Natural killer cell treated with Interleukin-12 subunit alpha and Interleukin-12 subunit beta and Interleukin-15 and Interleukin-18, amount 100 ng/mL, for 72 hours (primary cell): ENCODE measurements at places on chromosomes 11 and 22.
A peak's percentile ranks its signal among the peaks of the same experiment; 100 is the strongest.

- no peak for DNase-seq
- H3K4me1 ChIP-seq, result peaks cover 9% of the 10 kb centered on the region
- no peaks in the 10 kb centered on the region for H3K36me3 ChIP-seq
- H3K4me3 ChIP-seq, result no peak overlapping the region
- peaks cover 3% of the 10 kb centered on the region for H3K27me3 ChIP-seq
These were observed 15.2 kb downstream of the ROBO4 start for GRCh38 chr11:124882339-124883071.

DNA sequence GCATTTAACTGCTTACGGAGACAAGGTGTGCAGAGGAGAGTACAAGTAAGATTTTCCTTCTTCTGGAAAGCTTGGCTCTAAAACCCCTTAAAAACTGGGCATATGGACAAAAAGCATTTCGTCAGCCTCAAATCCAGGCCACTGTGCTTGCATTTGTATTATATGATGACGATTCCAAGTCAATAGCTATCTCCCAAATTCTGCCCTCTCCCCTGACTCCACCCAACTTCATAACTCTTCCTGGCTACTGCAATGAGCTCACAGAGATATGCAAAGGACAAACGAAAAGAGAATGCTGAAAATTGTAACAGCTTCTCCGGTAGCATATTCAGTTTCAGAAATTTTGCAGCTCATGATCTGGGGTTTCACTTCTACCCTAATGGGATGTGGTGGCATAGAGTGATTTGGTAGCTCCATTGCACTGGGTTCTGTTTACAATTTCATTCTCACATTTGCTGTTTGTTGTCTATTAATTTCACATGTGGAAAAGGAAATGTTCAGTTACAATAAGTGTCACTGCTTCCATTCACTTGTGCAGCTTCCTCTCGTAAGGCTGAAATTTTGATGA is 45.6 kb upstream of the CHRM4 start:
- H3K4me1 ChIP-seq, result peaks cover 5% of the 10 kb centered on the region
- H3K27me3 ChIP-seq, result no peaks in the 10 kb centered on the region
- H3K27ac ChIP-seq, result no peak overlapping the region
- no peak for DNase-seq

- H3K27ac ChIP-seq, result peak overlapping the region; percentile 90
- peaks cover 47% of the 10 kb centered on the region for H3K4me1 ChIP-seq
- DNase-seq, result no peak
- H3K27me3 ChIP-seq, result peaks cover 4% of the 10 kb centered on the region
These were observed 789 bp upstream of the NCF4 start for GRCh38 chr22:36860017-36860416.

- DNase-seq, result no peak
- H3K4me1 ChIP-seq, result no peaks in the 10 kb centered on the region
- no peak overlapping the region for H3K27ac ChIP-seq
- H3K4me3 ChIP-seq, result no peak overlapping the region
- H3K36me3 ChIP-seq, result no peaks in the 10 kb centered on the region
These were observed 41.1 kb downstream of the OTOG start for GRCh38 chr11:17588166-17588565.

- peaks cover 10% of the 10 kb centered on the region for H3K27me3 ChIP-seq
- H3K27ac ChIP-seq, result no peak overlapping the region
- DNase-seq, result no peak
- H3K36me3 ChIP-seq, result no peaks in the 10 kb centered on the region
- H3K4me3 ChIP-seq, result no peak overlapping the region
These were observed 9.8 kb downstream of the KCNC1 start for GRCh38 chr11:17744151-17744940.

DNA sequence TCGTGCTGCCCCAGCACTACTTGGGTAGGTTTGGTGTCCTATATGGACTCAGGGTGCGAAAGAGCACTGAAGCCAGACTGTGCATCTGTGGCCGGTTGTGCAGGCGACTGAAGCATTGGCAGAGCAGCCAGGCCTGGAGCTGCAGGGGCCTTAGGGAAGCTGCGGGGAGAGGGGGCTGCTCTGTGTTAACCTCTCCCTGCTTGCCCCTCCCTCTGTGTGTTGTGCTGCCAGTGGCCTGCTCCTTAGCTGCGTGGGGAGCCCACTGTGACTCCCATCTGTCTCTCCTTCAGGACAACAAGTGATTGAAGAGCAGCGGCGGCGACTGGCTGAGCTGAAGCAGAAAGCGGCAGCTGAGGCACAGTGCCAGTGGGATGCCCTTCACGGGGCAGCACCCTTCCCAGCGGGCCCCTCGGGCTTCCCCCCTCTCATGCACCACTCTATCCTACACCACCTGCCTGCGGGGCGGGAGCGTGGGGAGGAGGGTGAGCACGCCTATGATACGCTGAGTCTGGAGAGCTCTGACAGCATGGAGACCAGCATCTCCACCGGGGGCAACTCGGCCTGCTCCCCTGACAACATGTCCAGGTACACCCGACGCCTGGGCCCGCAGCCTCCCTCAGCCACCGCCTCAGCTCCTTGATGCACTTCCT is 34.3 kb downstream of the TREH start:
- no peak overlapping the region for H3K4me3 ChIP-seq
- no peak overlapping the region for H3K27ac ChIP-seq
- H3K27me3 ChIP-seq, result no peaks in the 10 kb centered on the region
- H3K4me1 ChIP-seq, result no peaks in the 10 kb centered on the region
- DNase-seq, result no peak

GRCh38 chr11:1824221-1825038 is 10.4 kb upstream of the SYT8 start:
- H3K27ac ChIP-seq, result no peak overlapping the region
- no peaks in the 10 kb centered on the region for H3K27me3 ChIP-seq
- peaks cover 12% of the 10 kb centered on the region for H3K4me1 ChIP-seq

GRCh38 chr11:128490092-128490491 is 97.3 kb downstream of the ETS1 start:
- H3K4me1 ChIP-seq, result peaks cover 91% of the 10 kb centered on the region
- peak overlapping the region; percentile 95 for H3K27ac ChIP-seq
- no peaks in the 10 kb centered on the region for H3K27me3 ChIP-seq
- H3K36me3 ChIP-seq, result peaks cover 74% of the 10 kb centered on the region
- peak overlapping the region; percentile 82 for H3K4me3 ChIP-seq

DNA sequence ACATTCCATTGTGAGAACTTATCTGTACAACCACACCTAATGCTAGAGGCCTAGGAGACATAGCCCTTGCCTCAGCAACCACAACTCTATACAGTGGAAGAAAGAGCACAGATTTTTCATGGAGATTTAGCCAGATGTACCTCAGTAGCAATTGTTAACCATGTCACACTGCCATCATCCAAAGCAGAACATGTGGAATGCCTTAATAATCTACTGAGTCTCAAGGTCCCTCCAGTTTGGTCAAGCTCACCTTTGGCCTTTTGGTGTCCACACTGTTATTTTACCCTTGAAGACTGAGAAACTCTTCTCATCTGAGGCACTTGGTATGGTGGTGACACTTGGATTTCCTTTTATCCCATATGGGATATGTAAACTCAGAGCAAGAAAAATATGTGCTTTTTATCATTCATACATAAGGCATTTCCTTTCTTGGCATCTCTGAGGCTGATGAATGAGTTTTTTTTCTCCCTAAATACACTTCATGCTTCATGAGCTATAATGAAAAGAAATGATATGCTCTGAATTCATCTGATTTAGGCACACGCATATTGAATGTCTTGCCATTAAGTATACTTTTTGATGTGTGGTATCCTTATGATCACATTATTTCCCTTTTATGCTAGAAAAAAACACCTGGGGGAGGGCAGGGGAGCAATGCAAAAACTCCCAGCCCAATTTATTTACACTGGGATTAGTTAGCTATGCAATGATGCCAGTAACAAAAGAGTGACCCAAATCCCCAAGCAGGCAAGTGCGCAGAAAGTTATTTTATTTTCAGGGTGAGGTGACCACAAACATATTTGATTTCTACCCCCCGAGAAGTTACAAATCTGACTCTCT is 63.3 kb upstream of the ME3 start:
- no peak overlapping the region for H3K27ac ChIP-seq
- peaks cover 5% of the 10 kb centered on the region for H3K4me1 ChIP-seq
- H3K36me3 ChIP-seq, result no peaks in the 10 kb centered on the region
- DNase-seq, result no peak
- no peaks in the 10 kb centered on the region for H3K27me3 ChIP-seq
- H3K4me3 ChIP-seq, result no peak overlapping the region

DNA sequence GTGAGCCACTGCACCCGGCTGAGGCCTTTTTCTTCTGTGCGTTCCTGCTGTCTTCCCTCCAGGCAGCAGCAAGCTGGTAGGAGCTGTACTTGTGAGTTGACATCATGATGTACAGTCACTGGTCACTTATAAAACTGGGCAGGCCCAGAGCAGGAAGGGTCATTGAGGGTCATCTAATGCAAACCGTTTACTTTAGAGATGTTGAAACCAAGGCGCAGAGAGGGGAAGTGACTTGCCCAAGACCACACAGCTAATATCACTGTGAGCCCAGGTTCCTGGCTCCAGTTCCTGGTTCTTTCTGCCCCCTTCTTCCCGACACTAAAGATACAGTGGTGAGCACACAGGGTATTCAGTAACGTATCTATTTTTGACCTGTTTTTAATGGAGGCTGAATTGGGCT is 27.3 kb downstream of the PTPRJ start:
- H3K36me3 ChIP-seq, result no peaks in the 10 kb centered on the region
- peaks cover 67% of the 10 kb centered on the region for H3K4me1 ChIP-seq
- peak overlapping the region; percentile 100 for H3K27ac ChIP-seq
- no peak for DNase-seq

- peaks cover 21% of the 10 kb centered on the region for H3K27me3 ChIP-seq
- no peak overlapping the region for H3K27ac ChIP-seq
- H3K36me3 ChIP-seq, result no peaks in the 10 kb centered on the region
- no peak for DNase-seq
- no peak overlapping the region for H3K4me3 ChIP-seq
These were observed 1041.8 kb downstream of the TBC1D22A start for GRCh38 chr22:47804281-47804680.

- no peaks in the 10 kb centered on the region for H3K27me3 ChIP-seq
- no peaks in the 10 kb centered on the region for H3K4me1 ChIP-seq
- DNase-seq, result peak; percentile 71
- H3K27ac ChIP-seq, result no peak overlapping the region
- H3K4me3 ChIP-seq, result no peak overlapping the region
These were observed 7.6 kb downstream of the SLC29A2 start for GRCh38 chr11:66363805-66364535.

GRCh38 chr22:28333088-28333487 is 346.6 kb downstream of the TTC28 start:
- no peak for DNase-seq
- peaks cover 14% of the 10 kb centered on the region for H3K27me3 ChIP-seq
- peaks cover 5% of the 10 kb centered on the region for H3K36me3 ChIP-seq
- no peaks in the 10 kb centered on the region for H3K4me1 ChIP-seq

- no peak for DNase-seq
- peak overlapping the region; percentile 70 for H3K4me3 ChIP-seq
- H3K27ac ChIP-seq, result no peak overlapping the region
These were observed 32.0 kb downstream of the PDE2A start for GRCh38 chr11:72642043-72642883.

DNA sequence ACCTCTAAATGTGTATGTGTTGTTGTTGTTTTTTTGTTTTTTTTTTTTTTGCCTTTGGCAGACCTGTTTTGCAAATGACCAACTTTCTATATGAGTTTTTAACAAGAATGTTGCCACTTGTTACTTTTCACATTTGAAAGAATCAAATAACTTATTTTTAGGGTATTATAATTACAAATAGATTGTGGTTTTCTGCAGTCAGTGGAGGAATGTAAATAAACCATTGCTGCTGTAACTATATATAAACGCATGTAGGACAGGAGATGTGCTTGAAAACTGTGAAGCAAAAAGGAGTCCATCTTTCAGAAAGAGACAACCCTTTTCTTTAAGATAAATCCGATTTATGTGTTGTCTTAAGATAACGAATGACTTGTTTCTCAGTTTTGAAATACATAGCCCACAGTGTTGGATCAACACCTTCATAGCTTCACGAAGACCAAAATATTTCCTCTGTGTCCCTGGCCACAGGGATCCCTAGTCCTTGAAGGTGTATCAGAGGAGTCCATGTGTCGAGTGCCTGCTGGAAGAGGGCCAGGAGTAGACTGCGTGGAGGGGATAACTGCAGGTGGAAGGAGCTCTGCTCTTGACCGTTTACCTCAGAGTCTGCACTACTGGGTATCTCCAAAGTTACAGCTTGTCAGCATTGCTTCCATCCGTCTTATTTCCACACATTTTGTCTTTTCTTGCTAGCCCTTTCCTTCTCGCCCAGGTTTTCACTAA is 24.7 kb downstream of the TNRC6B start:
- H3K4me1 ChIP-seq, result peaks cover 38% of the 10 kb centered on the region
- peak overlapping the region; percentile 17 for H3K27ac ChIP-seq
- no peaks in the 10 kb centered on the region for H3K27me3 ChIP-seq
- H3K36me3 ChIP-seq, result no peaks in the 10 kb centered on the region
- no peak overlapping the region for H3K4me3 ChIP-seq

DNA sequence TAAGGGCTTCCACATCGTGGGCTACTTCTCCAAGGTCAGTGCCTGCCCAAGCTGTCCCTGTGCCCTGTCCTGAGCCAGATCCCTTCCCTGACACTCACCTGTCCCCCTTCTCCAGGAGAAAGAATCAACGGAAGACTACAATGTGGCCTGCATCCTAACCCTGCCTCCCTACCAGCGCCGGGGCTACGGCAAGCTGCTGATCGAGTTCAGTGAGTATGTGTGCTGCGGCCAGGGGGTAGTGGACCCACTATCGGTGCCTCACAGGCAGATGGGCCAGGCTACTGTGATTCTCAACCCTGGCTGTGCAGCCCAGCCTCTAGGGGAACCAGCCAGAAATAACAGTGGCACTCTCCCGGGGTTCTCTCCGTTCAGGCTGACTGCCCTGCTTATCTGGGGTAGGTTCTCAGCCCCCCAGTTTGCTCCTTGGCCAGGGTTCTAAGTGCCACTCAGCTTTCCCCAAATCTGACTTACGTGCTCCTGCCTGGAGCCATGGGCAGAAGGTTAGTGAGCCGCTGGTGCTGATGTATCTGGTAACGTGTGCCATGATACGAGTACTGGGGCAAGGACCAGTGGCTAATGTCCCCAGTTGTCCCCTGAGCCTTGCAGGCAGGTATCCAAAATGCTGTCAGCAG is 3.7 kb downstream of the RNASEH2C start:
- peaks cover 15% of the 10 kb centered on the region for H3K36me3 ChIP-seq
- no peak for DNase-seq
- H3K27ac ChIP-seq, result peak overlapping the region; percentile 8
- H3K4me1 ChIP-seq, result peaks cover 45% of the 10 kb centered on the region
- no peak overlapping the region for H3K4me3 ChIP-seq

DNA sequence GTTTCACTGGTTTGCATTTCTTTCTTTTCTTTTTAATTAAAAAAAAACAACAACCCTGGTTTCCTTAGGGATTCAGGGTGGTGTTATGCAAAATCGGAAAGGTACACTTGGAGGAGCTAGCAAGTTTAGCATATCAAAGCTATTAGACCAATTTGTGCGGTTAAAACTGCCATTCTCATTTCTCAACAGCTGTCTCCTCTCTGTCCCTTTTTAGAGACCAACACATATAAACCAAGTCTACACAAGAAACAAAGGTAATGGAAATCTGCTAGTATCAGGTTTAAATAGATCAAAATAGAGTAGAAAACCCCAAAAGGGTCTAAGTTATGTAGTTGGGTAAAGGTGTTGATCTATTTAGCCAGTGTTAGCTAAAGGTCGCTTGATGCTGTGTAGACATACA is 1.7 kb upstream of the SESN3 start:
- DNase-seq, result no peak
- H3K4me1 ChIP-seq, result peaks cover 14% of the 10 kb centered on the region
- H3K36me3 ChIP-seq, result no peaks in the 10 kb centered on the region
- H3K27me3 ChIP-seq, result peaks cover 16% of the 10 kb centered on the region
